ENCODE measurements at places on chromosomes 6 and 20. TPM values are rescaled to one million over a fixed set of nuclear protein-coding genes. Genes with fewer than 3 reads are reported as not detected.

Gene CFB
- not detected for total RNA-seq

Gene CST8
- total RNA-seq: not detected

Gene VGLL2
- total RNA-seq: 0.13 TPM

DNA sequence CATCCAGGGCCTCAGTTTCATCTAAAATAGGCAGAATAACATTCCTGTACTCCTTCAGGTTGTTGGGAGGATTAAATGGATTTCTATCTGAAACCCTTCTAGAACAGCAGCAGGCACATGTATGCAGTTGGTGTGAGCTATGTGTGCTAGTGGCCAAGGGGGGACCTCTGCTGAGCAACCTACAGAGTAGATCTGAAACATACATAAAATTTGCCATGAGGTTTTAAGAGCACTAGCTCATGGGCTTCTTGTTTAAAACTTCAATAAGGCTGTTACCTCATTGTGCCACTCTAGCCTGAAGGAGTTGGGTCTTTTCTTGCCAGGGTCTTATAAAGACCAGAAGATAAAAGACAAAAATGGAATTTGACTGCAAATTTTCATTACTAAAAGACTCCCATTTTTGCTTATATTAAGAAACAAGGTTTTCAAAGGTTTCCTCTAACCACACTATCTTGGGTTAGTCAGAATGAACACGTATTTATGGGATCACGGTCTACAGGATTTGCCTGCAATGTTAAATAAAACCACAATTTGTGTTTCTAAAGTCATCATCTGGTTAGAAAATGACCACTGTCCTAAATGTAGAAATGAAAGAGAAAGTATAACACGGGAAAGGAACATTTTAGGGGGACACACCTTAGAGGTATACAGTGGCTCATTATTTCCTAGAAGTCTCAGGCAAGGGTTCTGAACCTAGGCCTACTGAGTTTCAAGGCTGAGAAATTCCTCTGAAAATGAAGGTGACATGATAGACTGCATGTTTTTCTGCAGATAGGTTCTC lies 144.9 kb upstream of the OLIG3 start:
- no peak for DNase-seq

- no peak for DNase-seq
Observed at GRCh38 chr6:33081098-33081824, 5.5 kb downstream of the HLA-DPB1 start.

DNA sequence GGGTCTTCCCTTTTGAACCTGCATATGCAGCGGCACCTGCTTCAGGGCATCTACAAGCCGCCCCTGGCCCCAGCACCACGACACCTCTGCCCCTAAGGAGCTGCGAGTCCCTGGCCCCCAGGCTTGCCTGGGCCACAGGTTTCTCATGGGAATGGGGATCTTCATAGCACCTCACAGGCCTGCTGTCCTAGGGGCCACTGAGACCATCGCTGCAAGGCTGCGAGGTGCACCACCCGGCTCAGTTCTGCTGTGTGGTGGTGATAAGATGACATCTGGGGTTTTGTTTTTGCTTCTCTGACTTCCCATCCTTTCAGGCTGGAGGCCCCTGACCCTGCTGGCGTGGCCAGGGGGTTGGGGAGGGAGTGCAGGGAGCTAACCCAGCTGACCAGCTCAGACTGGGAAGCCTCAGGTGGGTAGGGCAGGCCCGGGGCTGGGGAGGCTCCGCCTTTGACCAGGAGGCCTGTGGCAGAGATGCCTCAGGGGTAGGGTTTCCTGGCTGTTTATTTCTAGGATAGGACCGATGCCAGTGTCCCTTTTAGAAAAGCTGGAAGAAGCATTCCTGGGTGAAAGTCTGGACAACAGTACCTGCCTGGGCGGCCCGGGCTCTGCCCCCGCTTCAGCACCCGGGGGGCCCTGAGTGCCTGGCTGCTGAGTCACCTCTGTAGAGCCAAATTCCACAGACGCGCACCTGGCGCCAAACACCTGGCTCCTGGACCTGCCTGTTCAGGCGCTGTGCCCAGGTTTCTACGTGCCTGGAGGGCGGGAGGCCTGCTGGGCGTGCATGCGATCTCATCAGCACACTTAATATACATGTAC lies 264.7 kb downstream of the DLL1 start:
- no peak for DNase-seq
